CD4-positive, alpha-beta T cell (primary cell): ENCODE measurements at places on chromosomes 3 and 15.

DNA sequence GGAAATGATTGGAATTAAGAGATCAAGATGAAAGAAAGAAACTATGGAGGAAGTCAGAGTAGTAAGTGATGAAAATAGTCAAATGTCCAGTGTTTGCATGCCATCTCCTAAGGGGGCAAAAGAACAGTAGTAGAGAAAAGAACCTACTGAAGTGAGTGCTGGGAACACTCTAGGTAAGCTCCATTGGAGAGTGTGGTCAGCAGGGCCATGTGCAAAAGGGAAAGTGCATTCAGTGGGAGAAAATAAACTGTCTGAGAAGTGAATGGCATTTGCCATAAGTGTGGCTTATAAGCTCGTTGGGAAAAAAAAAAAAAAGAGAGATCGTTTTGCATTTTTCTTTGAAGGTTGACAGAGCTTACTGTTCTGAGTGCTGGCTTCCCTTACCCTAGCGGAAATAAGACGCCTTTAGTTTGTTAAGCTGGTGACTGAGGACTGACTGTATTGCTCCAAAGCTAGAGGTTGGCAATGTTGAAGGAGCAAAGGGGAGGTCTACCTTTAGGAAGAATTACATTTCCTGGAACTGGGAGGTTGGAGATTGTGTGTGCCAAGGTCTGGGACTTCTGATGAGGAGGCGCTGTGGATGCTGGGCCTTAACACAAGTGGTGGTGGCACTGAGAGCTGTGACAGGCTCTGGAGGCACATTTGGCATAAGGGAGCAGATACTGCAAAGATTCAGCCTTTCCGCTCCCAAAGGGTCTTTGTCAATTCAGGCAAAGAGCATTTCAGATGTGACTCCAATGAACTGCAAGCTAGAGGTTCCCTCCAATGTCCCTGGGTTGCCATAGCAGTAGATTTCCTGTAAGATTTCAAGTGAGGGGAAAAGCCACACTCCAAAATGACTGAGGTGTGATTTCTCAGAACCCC is 287.8 kb upstream of the SATB1 start:
- peak; percentile 65 for DNase-seq

DNA sequence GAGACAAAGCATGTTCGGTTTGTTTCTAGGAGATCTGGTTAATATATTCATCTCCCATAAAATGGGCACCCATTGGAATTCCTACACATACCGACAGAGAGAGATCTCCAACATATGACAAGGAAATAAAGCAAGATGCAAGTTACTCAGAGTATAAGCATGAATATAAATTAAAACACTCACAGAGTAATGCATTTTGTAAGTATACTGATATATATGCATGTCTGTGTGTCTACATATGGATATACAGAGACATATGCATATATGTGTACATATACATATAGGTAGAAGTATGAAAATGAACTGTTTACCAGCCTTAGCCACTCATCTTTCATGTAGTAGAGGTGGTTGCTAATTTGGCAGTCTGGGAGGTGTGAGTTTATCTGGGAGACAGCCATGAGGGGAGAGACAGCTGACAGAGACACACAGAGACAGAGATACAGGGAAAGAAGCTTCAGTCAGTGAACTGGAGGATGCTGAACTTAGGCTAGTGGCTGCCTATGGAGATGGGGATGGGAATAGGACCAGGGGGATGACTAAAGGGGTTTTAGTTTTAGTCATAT is 134.5 kb downstream of the NTRK3 start:
- DNase-seq, result no peak

GRCh38 chr15:51576911-51577500 is 45.6 kb downstream of the DMXL2 start:
- DNase-seq, result no peak

- peak; percentile 52 for DNase-seq
These were observed 394 bp downstream of the OSBPL10 start for GRCh38 chr3:31980530-31981205.

DNA sequence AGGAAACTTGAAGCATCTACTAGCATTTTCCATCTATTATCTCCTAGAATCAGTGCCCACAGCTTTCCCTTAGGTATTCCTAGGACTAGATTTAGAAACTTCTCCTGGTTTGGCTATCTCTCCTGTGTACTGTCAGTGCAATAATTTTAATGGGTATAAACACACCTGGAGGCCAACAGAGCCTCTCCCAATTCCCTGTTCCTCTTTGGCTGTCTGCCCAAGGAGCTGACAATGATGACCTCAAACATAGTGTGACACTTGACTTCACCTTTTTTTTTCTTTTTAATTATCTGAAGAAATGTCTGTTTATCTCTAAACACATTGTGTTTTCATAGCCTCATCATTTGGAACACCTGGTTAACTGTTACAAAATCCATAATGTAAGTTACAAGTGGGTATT is 754.5 kb upstream of the ALCAM start:
- DNase-seq, result no peak

GRCh38 chr15:55789066-55789660 is 46.2 kb upstream of the PRTG start:
- DNase-seq, result peak; percentile 25

- no peak for DNase-seq
These were observed 103.1 kb downstream of the KLHL25 start for GRCh38 chr15:85691350-85692240.

GRCh38 chr3:98593046-98593936 is at the start of gene CPOX:
CPOX (minus strand) TSS chr3:98593611; CDS start chr3:98593504, 107 bp downstream.
- DNase-seq, result peak; percentile 72

GRCh38 chr15:66729331-66729951 is 27.4 kb downstream of the SMAD6 start:
- no peak for DNase-seq

GRCh38 chr3:42690766-42691680 is 5.7 kb downstream of the KLHL40 start:
- no peak for DNase-seq

- DNase-seq, result no peak
These were observed 404.7 kb downstream of the SOX2 start for GRCh38 chr3:182116386-182116785.
